ENCODE measurements at places on chromosomes 6 and 20. TPM values are rescaled to one million over a fixed set of nuclear protein-coding genes. Genes with fewer than 3 reads are reported as not detected.
A peak's percentile ranks its signal among the peaks of the same experiment; 100 is the strongest.

Gene POU5F1
- 88.7 TPM for total RNA-seq

Gene HLA-DOA
- total RNA-seq: 7.3 TPM

Gene IRAK1BP1
- total RNA-seq: 5.2 TPM

DNA sequence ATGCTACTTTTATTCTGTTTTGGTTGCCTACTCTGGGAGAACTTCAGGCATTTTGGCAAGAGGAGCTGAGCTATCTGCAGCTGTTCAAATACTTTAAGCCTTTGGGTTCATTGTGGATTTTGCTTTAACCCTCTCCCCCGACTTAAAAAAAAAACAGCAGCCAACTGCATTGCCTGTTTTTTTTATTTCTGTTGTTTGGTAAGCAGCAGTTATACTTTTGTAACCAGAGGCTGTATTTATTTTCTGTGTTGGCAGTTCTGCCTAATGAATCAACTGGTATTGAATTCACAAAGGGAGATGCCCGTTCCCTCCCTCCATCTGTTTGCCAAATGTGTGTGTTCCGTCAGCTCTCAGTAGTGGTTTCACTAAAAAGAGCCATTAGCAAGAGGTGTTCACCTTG is 484.0 kb downstream of the UTRN start:
- no peaks in the 10 kb centered on the region for H3K4me1 ChIP-seq
- no peak for DNase-seq
- H3K27ac ChIP-seq: no peak overlapping the region

DNA sequence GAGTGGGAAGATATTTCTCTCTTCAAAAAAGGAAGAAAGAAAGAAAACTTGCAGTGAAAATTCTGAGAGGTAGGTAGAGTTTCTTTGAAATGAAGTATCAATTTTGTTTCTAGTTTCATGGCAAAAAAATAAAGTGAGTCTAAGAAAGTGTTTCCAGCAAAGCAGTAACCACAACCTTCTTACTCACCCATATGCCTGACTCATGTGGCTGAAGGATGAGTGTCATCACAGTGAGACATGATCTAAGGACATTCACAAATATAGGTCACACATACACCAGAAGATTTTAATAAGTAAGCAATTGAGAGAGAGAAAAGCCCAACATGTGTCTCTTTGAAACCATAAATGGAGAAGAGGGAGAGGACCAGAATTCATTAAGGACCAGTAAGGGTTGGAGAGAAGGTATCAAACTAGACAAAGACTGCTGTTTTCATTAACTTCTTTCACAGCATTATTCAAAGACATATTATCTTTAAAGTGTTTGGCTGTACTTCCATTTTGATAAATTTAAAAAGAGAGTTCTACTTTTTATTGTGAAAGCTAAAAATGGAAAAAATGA is 169.5 kb downstream of the FRK start:
- no peaks in the 10 kb centered on the region for H3K4me1 ChIP-seq
- no peak overlapping the region for H3K4me3 ChIP-seq
- H3K36me3 ChIP-seq: no peaks in the 10 kb centered on the region
- no peaks in the 10 kb centered on the region for H3K27me3 ChIP-seq
- no peak overlapping the region for H3K27ac ChIP-seq

DNA sequence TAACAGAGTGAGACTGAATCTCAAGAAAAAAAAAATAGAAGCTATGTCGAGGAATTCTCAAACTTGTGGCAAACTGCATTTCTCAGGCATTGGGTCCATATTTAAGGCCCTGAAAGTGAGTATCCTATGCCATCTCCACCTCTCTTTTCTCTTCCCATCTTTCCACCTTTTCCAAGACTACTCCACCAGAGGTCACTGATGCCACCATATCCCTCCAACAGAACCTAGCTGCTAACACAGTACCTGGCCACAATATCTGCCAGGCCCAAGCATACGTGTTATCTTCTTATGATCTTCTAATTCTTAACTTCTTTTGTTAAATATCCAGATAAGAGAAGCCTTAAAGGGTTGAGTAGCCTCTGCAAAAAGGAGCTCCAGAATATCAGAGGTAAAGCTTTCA is 8.2 kb upstream of the ADGRF4 start:
- H3K27ac ChIP-seq: no peak overlapping the region
- peaks cover 3% of the 10 kb centered on the region for H3K27me3 ChIP-seq
- H3K4me1 ChIP-seq: peaks cover 4% of the 10 kb centered on the region
- H3K4me3 ChIP-seq: no peak overlapping the region

- H3K4me3 ChIP-seq: no peak overlapping the region
- no peak overlapping the region for H3K27ac ChIP-seq
- no peak for DNase-seq
- peaks cover 2% of the 10 kb centered on the region for H3K27me3 ChIP-seq
These were observed 132.5 kb downstream of the SLC16A10 start for GRCh38 chr6:111219785-111220184.

- H3K36me3 ChIP-seq: peaks cover 6% of the 10 kb centered on the region
- DNase-seq: no peak
- peaks cover 1% of the 10 kb centered on the region for H3K27me3 ChIP-seq
- peaks cover 6% of the 10 kb centered on the region for H3K4me1 ChIP-seq
These were observed 15.2 kb downstream of the EFHC1 start for GRCh38 chr6:52435345-52435744.

DNA sequence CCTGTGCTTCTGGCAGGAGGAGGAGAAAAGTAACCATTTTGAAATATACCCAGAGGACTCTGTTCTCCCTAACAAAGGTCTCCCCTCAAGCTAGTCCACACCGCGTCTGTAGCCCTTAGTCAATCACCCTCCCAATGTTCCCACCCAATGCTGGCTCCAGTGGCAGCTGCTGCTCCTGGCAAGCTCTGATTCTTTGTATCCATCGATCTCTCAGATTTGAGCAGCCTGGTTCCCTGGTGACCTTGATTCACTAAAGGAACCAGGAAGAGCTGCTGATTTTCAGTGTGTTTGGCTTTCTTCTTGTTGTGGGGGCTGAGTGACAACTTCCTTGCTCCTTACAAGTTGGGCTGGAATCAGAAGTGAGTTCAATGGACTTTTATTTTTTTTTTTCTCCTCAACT is 68.5 kb downstream of the FOXC1 start:
- no peaks in the 10 kb centered on the region for H3K36me3 ChIP-seq
- H3K4me3 ChIP-seq: no peak overlapping the region
- peaks cover 24% of the 10 kb centered on the region for H3K4me1 ChIP-seq
- H3K27me3 ChIP-seq: no peaks in the 10 kb centered on the region
- H3K27ac ChIP-seq: peak overlapping the region; percentile 80
- no peak for DNase-seq

DNA sequence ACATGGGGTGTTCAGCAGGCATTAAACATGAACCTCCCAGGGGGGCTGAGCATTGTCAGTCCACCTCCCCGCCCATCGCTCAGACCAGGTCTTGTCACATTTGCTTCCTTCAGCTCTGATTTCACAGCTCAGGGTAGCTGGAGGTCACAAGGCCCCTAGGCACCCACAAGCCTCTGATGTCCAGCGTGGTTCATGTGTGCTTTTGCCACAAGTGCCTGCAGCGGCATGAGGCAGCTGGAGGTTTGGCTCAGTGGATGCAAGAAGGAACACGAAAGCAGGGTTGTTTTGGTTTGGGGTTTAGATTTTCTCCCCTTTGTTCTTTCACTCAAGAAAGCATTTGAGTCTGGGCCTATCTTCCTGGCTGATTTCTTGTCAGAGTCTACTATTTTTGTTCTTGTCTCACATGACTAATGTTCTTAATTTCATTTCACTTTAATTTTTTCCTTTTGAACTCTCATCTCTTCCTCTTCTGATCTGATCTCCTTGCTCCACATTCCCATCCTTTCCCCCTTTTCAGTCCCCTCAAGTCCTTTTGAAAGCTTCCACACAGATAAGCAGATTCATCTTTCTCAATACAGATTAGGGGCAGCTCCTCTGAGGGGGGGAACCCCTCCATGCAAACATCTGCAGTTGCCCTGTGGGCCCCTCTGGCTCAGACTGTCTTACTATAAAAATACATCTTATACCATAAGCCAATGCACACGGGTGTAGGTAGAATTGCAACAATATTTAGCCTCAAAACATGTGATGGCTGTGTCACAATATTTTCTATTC is 68.1 kb upstream of the CEP85L start:
- H3K4me3 ChIP-seq: no peak overlapping the region
- no peaks in the 10 kb centered on the region for H3K4me1 ChIP-seq
- no peaks in the 10 kb centered on the region for H3K36me3 ChIP-seq

- DNase-seq: no peak
- no peak overlapping the region for H3K4me3 ChIP-seq
- no peaks in the 10 kb centered on the region for H3K36me3 ChIP-seq
- peak overlapping the region; percentile 48 for H3K27ac ChIP-seq
- H3K27me3 ChIP-seq: peaks cover 2% of the 10 kb centered on the region
These were observed 44.3 kb upstream of the FRMD1 start for GRCh38 chr6:168123165-168123911.

GRCh38 chr20:62949962-62950361 is 2.5 kb upstream of the SLC17A9 start:
- H3K4me3 ChIP-seq: peak overlapping the region; percentile 76
- DNase-seq: no peak
- H3K36me3 ChIP-seq: peaks cover 21% of the 10 kb centered on the region
- H3K27me3 ChIP-seq: peaks cover 4% of the 10 kb centered on the region
- peaks cover 10% of the 10 kb centered on the region for H3K4me1 ChIP-seq

- H3K36me3 ChIP-seq: no peaks in the 10 kb centered on the region
- no peak for DNase-seq
- H3K4me3 ChIP-seq: peak overlapping the region; percentile 75
- H3K27me3 ChIP-seq: peaks cover 3% of the 10 kb centered on the region
These were observed 990 bp upstream of the TRAF3IP2 start for GRCh38 chr6:111606620-111607115.

DNA sequence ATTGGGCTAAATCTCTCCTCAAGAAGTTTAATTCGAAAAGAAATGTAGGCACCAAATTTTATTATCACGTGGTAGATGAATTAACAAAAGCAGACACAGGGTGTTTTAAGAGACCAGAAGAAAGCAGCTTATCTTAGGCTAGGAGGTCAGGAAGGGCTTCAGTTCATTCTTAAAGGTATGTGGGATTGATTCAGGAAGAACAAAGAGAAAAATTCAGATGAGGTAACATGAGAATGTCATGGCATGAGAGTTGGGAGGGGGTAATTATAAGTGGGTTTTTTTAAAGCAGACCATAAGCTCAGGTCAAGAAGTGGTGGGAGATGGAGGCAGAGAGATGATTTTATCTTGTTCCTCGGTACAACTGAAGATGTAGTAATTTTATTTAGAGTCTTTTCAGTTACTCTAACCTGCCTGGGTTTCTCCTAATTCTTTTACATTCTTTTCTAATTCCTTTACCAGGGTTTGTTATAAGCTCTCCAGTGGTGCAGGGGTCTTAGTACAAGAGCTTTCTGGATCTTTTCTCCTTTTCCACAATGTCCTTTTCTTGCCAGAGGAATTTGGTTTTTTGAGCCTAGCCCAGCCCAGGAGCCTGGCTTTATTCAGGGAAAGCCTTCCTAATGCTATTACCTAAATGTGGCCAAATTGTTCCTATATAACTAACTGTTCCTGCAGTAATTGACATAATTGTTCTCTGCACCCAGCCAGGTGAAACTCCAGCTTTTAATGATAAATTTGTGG is 474.1 kb upstream of the BTBD3 start:
- peaks cover 16% of the 10 kb centered on the region for H3K4me1 ChIP-seq
- no peaks in the 10 kb centered on the region for H3K27me3 ChIP-seq
- no peaks in the 10 kb centered on the region for H3K36me3 ChIP-seq
- no peak for DNase-seq

- H3K4me3 ChIP-seq: no peak overlapping the region
- H3K27ac ChIP-seq: no peak overlapping the region
- H3K36me3 ChIP-seq: peaks cover 5% of the 10 kb centered on the region
- H3K27me3 ChIP-seq: peaks cover 12% of the 10 kb centered on the region
- no peak for DNase-seq
- peaks cover 26% of the 10 kb centered on the region for H3K4me1 ChIP-seq
These were observed 223.8 kb downstream of the NRN1 start for GRCh38 chr6:5782783-5783547.

DNA sequence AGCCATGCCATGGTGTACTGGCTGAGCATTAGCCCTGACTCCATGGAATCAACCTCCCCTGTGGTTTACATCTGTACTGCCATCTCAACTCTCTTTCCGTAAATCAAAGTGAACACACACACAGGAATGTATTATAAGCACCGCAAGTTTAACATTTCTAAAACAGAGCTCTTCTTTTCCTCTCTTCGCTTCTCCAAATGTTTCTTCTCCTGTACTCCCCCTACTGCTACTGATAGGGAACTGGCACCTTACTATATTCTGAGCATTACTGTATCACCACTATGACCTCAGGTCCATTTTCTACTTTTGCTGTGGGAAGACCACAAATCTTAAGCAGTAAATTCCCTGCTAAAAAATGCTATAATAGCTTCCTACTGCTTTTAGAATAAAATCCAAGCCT is 101.2 kb downstream of the NUS1 start:
- H3K27me3 ChIP-seq: no peaks in the 10 kb centered on the region
- H3K27ac ChIP-seq: no peak overlapping the region
- DNase-seq: no peak

DNA sequence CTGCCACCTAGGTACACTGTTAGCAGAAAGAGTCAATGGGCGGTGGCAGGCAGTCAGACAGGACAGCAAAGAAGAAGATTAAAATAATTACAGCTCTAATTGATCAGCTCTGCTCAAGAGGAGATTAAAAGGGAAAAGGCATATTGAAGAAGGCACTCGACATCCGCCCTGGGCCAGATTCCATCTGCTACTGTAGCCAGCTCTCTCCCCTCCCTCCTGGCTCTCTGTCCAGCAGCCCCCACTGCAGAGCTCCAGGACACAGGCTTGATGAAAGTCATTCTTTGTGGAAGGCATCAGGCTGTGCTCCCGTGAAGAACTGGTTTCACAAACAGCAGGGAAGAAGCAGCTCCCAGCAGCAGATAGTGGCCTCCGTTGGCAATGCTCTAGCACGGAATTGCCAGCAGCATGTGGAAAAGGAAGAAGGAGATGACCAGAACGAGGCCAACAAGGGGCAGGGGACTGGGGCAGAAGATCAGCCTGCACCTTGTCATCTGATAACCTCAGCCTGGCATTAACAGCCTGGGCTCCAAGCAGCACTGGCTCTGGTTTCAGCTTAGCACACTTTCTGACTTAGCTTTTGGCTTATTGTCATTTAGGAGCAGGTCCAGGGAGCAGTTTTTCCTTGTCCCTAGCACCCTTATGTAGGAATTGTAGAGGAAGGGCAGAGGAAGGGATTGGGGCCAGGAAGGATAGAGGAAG is 465.9 kb downstream of the KIF16B start:
- no peak overlapping the region for H3K4me3 ChIP-seq
- no peaks in the 10 kb centered on the region for H3K4me1 ChIP-seq
- H3K27me3 ChIP-seq: no peaks in the 10 kb centered on the region
- H3K27ac ChIP-seq: no peak overlapping the region

- peaks cover 1% of the 10 kb centered on the region for H3K27me3 ChIP-seq
- no peak for DNase-seq
- H3K27ac ChIP-seq: no peak overlapping the region
- no peak overlapping the region for H3K4me3 ChIP-seq
- peaks cover 6% of the 10 kb centered on the region for H3K4me1 ChIP-seq
These were observed 137.2 kb downstream of the FARS2 start for GRCh38 chr6:5398530-5398929.

DNA sequence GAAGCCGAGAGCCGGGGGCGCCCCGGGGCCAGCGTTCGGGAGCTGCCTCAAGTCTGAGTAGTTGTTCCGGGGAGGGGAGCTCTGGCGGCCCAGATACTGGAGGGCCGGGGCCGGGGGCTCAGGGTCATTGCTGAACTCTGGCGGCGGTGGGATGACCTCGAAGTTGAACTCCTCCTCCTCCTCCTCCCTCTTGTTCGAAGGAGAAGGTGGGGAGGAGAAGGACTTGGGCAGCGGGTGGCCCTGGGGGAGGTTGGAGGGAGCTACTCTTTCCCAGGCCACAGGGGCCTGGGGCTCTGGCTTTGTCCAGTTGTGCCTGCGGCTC is 37.7 kb downstream of the C6orf132 start:
- DNase-seq: no peak
- no peaks in the 10 kb centered on the region for H3K36me3 ChIP-seq
- peaks cover 10% of the 10 kb centered on the region for H3K27me3 ChIP-seq
- no peak overlapping the region for H3K4me3 ChIP-seq
- no peak overlapping the region for H3K27ac ChIP-seq

GRCh38 chr6:113564371-113565171 is 292.6 kb upstream of the MARCKS start:
- no peaks in the 10 kb centered on the region for H3K36me3 ChIP-seq
- peaks cover 11% of the 10 kb centered on the region for H3K4me1 ChIP-seq
- peak overlapping the region; percentile 82 for H3K27ac ChIP-seq
- H3K27me3 ChIP-seq: no peaks in the 10 kb centered on the region

All from endothelial cell (in vitro differentiated cells).